ENCODE measurements at places on chromosomes 16 and 17.

GRCh38 chr16:89334461-89334860 is 117.0 kb downstream of the ZNF778 start:
- no peak for DNase-seq

GRCh38 chr16:14302031-14302398 is 230.9 kb downstream of the MRTFB start:
- no peak for DNase-seq

DNA sequence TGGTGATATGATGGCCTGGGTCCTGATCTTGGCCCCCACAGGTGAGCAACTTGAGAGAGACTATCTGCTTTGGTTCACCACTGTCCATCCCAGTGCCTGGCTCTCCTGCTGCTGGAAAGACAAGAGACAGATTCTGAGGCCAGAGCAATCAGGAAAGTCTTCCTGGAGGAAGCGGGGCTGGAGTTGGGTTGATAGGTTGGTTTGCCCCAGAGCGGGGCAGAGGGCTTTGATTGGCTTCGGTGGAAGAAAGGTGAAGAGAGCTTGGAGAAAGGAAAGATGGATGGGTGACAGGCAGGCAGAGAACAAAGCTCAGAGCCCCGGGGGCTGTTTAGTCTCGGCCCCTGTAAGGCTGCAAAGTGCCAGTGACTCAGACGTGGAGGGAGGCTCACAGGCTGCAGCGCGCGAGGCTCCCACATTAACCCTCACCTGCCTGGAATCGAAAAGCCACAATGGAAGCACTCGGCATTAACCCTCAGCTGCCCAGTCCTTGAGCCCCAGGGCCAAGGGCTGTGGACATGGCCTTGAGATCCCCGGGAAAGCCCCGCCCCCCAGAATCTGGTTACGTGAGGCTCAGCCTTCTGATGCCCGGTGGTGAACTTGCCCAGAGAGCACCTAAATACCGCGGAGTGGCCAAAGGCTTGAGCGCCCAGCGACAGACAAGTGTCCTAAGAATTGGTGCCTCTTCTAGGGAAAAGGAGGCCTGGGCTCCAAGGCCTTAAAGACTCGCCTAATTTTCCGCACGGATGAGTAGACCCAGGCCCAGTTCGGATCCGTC is 996 bp upstream of the CPNE2 start:
- peak; percentile 56 for DNase-seq

DNA sequence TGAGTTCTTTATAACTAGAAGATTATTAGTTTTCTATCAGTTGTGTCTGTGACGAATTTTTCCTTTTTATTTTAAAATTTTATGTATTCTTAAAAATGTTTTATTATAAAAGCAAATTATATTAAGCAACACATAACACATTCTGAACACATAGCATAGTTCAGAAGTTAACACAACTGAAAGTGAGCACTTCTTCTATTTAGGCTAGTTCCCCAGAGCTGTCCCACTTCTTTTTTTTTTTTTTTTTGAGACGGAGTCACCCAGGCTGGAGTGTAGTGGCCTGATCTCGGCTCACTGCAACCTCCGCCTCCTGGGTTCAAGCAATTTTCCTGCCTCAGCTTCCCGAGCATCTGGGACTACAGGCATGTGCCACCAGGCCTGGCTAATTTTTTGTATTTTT is 37.7 kb upstream of the ALDH3A2 start:
- no peak for DNase-seq

- peak; percentile 94 for DNase-seq
Observed at GRCh38 chr16:86554917-86555703, at the start of gene MTHFSD. MTHFSD (minus strand) TSS chr16:86555235; CDS start chr16:86555184, 51 bp downstream.

DNA sequence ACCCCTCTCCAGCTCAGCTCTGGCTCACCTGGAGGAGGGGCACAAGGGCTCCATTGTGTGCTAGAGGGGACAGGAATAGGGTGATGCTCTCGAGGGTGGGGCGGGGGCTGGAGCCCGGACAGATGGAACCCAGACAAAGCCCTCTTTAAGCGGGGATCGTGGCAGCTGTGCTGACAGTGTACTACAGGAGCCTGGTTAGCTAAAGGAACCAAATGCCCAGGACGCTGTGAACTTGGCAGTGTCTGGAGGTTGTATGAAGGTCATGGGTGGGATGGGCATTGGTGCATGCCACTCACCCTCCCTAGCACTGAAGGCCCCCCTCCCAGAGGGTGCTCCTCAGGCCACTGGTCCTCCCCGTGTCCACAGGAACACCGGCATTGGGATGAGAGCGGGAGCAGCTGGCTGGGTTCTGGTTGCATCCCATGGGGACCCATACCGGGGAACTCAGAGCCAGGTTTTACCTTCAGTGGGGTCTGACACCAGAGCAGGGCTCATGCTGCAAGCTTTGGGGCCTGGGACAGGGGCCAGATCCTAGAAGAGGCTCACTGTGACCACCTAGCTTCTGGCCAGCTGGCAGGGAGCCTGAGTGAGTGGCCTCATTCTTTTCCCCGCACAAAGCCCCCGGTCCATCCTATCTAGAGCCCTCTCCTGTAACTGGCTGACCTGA is 11.9 kb downstream of the KIF19 start:
- DNase-seq: no peak

DNA sequence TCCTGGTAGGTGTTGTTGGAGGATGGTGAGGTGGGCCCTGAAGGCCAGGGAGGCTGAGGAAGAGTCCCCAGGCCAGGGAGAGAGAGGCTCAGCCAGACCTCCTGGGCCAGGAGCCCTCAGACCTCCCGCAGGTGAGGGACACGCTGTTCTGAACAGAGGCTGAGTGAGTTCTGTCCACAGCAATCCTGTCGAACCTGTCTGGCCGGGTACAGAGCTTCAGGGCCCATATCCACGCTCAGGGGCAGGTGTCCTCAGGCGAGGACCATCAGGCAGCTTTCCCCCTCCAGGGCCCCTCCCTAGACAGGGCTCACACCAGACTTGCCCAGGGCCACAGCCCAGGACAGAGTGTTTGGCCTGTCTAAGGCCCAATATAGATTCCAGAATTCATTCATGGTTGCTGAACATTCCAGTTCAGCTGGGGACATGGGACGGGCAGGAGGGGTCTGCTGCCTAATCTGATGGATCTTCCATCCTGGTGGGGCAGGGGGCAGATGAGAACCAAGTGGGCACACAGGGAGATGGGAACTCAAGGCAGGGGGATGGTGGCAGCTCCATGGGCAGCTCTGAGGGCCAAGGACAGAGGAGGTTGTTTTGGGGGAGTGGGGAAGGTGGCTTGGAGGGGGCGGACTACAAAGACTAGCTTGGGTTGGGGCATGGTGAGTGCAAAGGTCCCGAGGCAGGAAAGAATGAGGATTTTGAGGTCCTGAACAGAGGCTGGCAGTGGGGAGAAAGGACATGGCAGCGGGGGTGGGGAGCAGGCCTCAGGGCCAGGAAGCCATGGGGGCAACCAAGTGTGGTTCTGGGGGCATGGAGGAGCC is 23.4 kb upstream of the MPRIP start:
- no peak for DNase-seq

- no peak for DNase-seq
Observed at GRCh38 chr16:76653390-76654026, 376.3 kb downstream of the CNTNAP4 start.

DNA sequence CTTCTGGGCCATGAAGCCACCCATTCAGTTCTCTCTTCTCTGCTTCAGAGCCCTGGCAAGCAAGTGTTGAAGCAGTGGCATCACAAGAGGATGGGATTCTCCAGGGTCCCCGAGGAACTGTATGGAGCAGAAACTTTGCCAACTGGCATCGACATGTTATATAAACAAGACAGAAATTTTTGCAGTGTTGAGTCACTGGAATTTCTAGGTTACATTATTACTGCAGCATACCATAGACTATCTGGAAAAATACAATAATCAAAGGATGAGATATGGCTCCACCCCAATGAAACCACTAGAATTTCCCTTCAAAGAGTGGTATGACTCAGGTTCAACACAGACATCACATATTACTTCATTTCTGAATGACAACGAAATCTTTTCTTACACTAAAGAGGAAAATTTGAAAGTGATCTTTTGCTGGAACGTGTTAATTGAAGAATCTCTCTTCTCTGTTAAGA is 343.0 kb upstream of the DYNLRB2 start:
- DNase-seq: no peak

GRCh38 chr17:353213-353837 is 718 bp upstream of the RPH3AL start:
- DNase-seq: peak; percentile 10

DNA sequence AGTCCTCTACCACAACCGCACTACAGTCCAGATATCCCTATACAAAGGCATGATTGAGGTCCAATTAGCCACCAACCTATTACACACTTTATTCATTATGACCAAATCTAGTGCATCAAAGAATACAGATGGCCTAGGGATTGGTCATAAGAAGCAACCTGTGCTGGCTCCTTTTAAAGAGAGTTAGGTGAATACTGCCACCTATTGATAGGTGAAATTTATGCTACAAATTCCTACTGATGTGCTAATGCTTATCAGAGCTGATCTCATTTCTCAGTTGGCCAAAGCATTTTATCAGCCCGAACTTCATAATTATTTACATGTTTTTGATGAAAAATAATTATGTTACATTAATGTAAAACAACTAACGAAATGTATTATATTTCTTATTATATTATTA is 166.3 kb downstream of the ANKFN1 start:
- DNase-seq: peak; percentile 49

GRCh38 chr16:19875900-19876299 is 8.7 kb downstream of the GPRC5B start:
- no peak for DNase-seq

- DNase-seq: no peak
Observed at GRCh38 chr17:75447951-75448856, 8.2 kb upstream of the TMEM94 start.

DNA sequence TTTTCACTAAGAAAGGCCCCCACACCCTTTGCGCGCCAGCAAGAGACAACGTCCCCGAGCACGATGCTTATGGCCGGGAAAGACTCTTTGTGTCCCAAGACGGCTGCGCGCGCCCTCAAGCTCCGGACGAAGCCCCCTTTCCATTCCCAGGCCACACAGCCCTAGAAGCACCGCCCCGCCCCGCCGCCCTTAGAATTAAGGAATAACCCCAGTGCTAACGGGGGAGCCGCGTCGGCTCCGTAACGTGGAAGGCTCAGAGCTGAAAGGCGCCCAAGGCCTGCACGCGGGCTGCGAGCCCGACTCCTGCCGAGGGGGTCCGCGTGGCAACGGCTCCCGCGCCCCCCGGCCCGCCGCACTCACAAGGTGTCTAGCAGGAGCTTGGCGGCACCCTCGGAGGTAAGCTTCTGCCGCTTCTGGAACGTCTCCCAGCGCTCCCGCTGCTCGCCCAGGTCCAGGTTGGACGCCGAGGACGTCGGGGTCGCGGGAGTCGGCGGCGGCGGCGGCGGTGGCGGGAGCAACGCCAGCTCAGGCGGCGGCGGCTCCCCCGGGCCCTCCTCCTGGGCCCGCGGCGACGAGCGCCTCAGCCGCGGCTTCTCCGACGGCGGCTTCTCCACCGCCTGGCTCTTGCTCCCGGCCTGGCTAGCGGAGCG is 477 bp downstream of the CENPV start:
- no peak for DNase-seq

DNA sequence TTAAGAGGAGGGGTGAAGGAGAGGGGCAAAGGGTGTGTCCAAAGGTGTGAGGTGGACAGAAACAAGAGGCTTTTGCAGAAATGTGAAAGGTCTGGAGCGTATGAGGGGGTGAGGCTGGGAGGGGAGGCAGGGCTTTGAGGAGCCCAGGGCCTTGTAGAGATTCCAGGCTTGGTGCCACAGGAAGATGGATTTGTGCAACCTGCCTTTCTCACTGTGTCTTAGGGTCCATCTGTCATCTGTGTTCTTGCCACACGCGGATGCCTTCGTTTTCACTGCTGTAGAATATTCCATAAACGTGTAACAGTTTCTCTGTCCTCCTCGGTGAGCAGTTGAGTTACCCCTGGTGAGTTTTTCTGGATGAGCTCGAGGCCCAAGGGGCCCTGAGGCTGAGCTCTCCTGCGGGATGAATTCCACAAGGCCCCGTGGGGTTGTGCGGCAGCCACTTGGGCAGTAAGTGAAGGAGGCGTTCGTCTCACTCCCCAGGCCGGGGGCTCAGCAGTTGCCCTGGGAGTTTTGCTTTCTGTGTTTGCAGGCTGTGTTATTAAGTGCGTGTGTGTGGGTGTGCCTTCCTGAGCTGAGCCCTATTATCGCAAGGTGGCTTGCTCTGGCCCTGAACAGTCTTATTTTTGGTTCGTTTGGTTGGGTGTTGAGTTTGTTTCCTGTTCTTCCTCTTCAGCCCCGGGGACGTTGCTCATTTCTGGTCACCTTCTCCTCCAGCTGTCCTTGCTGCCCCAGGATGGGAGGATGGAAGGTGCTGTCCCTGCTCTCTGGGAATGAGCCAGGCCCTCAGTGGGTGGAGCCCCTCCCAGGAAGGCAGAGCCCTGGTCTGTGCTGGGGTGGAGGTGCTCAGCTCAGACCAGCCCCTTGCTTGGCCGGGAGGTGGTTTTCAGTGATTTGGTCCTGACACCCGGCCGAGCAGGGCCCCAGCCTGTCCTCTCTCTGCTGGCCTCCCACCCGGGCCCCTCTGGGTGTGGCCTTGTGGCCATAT is 28.4 kb downstream of the BAIAP2 start:
- DNase-seq: no peak

DNA sequence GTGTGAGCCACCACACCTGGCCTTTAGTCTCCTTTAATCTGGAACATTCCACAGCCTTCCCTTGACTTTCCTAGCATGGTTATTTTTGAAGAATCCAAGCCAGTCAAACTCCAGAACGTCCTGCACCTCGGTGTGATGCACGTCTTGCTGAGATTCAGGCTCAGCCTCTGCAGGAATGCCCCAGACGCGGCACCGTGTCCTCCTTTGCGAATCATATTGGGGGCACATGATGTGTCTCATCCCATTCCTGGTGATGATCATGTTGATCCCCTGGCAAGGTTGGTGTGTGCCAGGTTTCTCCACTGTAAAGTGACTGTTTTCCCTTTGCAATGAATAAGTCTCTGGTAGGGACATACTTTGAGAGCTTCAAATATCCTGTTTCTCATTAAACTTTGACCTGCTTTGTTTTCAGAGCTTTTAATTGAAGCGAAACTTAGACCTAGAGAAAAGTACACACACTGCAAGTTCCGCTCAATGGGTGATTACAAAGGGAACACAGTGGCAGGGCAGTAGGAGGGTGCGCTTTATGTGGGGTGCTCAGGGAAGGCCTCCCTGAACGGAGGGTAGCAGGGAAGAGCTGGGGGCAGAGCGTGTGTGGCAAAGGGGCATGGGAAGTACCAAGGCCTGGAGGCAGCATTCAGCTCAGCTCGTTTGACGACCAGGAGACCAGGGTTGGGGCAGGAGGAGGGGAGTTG is 9.6 kb upstream of the ATP2C2 start:
- DNase-seq: no peak

- DNase-seq: no peak
Observed at GRCh38 chr17:68939195-68939594, 16.0 kb downstream of the ABCA8 start.

GRCh38 chr17:73480740-73481139 is 163.5 kb downstream of the SDK2 start:
- no peak for DNase-seq

DNA sequence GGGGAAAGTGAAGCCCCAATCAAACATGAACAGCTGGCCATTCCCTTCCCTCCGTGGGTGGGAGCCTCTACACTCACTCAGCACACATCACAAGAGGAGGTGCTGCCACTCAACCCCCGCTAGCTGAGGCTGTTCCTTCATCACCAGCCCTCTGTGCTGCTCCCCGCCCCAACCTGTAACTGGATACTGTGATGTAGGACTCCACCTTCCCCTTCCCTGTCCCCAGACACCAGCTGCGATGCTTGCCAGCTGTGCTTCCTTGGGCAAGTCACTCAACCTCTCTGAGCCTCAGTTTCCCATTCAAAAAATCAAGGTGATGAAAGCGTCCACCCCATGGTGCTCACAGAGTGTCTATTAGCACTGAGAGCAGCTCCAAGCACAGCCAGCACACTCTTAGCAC is 273.2 kb downstream of the MRTFB start:
- no peak for DNase-seq

- DNase-seq: no peak
Observed at GRCh38 chr16:2711370-2712062, 8.5 kb downstream of the PRSS27 start.
